ENCODE measurements at places on chromosomes 3 and 15.

GRCh38 chr15:48641416-48641815, 4.1 kb downstream of the FBN1 start:
- peak; percentile 57 for DNase-seq

- no peak for DNase-seq
These were observed 454.1 kb downstream of the GRM7 start for GRCh38 chr3:7315037-7315436.

DNA sequence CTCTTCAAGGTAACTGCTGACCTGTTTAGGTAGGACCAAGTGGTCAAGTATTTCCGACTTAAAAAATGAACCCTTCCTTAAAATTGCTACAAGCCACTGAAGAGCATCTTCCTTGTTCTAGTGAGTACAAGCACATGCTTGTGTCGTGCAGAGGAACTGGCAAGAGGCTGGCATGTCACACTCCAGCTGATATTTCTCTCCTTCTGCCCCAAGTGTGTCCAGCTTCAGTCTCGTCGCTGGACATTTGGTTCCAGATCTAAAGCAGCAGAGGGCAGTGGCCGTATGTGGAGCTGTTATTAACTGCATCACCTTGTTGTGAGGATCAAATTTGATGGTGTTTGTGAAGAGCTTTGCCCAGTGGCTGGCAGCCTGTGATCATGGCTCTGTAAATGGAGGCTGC, 10.0 kb downstream of the RBP2 start:
- no peak for DNase-seq

- peak; percentile 1 for DNase-seq
These were observed 306.5 kb downstream of the ROBO1 start for GRCh38 chr3:79461129-79461792.

DNA sequence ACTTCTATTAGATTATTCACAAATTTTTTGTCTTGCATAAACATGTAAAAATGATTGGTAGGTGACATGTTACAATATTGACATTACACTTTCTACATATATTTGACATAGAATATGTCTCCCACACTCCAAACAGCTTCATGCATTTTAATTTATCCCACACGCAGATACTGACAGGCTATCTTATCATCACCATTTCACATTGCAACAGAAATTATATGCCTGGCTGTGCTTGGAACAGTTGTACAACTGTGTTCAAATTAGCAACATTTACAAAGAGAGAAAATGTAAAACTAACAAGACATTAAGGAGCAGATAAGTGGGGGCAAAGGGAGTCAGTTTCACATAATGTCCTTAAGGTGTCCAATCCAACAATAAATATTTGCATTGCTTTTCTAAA, 1208.5 kb downstream of the NSUN3 start:
- no peak for DNase-seq

- DNase-seq: no peak
These were observed 200.0 kb upstream of the TOPAZ1 start for GRCh38 chr3:44041726-44042125.

DNA sequence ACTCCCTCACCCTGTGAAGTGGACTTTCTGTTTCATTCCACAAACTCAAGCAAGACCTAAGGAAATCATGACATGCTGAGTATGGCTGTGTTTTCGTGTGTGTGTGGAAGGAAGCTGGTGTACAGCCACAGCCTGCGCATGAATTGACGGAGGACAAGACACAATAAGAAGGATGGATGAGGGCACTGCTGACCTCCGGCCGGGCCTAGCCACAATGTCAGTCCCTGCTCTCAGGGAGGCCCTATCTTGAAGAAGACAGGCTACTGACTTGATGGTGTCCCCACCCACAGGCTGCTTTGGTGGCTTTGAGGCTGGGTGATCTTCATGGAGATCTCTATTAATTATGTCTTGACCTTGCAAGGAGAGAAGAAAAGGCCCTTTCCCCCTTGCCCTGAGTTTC, 39.3 kb upstream of the CDCP1 start:
- no peak for DNase-seq

DNA sequence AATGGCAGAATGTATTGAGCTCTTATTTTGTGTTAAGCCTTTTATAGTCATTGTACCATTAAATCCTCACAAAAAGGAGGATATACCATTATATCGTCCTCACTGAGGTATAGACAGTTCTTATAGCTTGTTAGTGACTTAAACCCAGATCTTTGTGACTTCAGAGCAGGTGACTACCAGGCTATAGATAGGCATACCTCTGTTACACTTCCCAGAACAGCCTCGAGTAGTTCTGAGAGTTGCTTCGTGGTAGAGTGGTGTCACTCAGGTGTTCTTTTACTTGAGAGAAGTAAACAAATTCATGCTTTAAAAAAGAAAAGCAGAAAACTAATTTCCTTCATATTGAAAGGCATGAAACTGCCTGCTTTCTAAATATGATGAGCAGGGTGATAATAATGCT, 59.9 kb downstream of the SEC22A start:
- DNase-seq: no peak
